Left renal cortex interstitium (tissue), 4 donors: ENCODE measurements at places on chromosomes 7 and 10.

DNA sequence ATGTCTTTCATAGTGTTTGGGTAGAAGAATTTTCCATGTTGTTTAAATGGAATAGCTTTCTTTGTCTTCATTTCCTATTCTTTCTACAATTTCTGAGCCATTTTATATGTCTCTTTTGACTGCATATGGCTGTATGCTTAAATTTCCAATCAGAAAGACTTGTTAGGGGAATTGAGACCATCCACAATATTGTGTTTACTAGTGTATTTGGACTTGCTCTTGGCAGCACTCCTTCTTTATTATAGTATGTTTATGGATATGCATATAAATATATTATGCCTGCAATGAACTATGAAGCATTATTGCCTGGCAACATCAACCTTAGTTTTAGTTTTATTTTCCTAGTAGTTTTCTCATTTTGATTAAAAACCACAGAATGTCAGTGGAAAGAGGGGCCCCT is 92.7 kb downstream of the NRG3 start:
- DNase-seq, result no peak

DNA sequence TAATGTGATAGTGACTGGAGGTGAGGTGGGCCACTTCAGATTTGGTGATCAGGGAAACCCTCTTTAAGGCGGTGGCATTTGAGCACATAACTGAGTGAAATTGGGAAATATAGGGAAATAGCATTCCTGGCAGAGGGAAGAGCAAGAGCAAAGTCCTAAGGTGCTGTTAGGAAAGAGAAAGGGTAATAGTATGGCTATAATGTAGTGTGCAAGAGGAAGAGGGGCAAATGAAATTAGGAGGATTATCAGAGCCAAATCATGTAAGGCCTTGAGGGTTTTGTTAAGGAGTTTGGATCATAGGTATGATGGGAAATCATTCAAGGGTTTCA is 27.8 kb upstream of the CYP26C1 start:
- no peak for DNase-seq

DNA sequence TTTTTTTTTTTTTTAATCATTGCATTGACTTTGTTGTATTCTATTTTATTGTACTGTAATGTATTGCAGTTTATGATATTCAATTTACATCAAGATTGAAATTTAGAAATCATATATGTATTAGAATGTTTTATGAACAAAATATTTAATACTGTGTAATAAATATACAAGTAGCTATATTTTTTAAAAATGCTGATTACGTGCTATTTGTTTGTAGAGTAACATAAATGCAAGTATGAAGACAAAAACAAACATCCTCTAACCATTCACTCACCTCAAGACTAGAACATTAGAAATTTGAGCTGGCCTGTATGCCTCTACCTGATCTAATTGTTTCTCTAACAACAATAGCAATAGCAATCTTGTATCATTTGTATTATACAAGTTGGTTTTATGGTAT is 290.3 kb downstream of the GATA3 start:
- no peak for DNase-seq

DNA sequence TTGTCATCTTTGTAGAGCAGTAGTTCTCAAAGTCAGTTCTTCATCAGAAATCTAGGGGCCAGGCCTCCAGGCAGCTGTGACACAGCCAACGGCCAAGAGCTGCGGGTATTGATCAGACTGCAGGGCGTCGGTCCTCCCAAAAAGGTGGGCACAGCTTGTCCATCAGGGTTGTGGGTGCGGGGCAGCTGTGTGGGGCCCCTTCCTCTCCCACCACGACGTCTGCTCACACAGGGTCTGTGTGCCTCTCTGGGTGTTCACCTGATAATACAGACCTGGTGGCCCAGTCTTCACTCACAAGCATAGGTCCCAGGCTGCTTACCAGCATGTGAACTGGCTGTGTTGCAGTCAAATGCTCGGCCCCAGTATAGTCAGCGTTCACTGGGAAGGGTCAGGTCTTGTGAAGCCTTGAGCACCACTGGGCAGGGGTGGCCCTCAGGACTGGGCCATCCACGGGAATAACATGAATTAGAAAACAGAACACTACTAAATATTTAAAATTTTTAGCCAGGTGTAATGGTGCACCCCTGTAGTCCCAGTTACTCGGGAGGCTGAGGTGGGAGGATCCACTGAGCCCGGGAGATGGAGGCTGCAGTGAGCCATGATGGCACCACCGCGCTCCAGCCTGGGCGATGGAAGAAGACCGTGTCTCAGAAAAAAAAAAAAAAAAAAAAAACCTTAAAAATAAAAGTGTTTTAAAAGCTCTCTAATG is 102.8 kb upstream of the DIP2C start:
- no peak for DNase-seq

- DNase-seq, result no peak
Observed at GRCh38 chr7:24381894-24382505, 98.0 kb downstream of the NPY start.

GRCh38 chr7:21526448-21526847 is 16.4 kb upstream of the DNAH11 start:
- no peak for DNase-seq

- no peak for DNase-seq
Observed at GRCh38 chr7:128833148-128833945, 3.1 kb downstream of the FLNC start.

- DNase-seq, result no peak
Observed at GRCh38 chr7:139534966-139535651, 11.6 kb downstream of the CLEC2L start.

GRCh38 chr7:134459981-134460380 is 1.1 kb upstream of the AKR1B1 start:
- DNase-seq, result no peak

DNA sequence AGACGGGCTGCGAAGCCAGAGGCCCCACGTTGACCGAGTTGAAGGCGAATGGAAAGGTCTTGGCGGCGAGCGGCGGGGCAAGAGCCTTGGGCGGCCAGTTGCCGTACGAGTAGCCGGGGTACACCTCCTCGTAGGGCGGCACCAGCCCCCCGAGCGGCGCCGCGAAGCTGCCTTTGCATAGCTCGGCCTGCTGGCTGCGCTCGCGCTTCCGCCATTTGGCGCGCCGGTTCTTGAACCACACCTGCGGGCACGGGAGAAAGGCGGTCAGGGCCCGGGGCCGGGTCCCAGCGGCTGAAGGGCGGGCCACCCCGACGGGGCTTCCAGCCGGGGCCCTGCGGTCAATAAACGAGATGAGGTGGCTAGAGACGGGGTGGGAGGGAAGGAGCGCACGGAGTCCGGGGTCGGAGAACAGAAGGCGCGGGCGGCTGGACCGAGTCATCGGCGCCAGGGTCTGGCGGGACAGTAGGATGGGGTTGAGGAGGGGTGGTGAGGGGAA is 4.8 kb downstream of the ELOVL3 start:
- DNase-seq, result no peak

- no peak for DNase-seq
Observed at GRCh38 chr10:18359812-18360211, 219.6 kb downstream of the CACNB2 start.

GRCh38 chr10:92834986-92835385 is 13.3 kb upstream of the EXOC6 start:
- no peak for DNase-seq

DNA sequence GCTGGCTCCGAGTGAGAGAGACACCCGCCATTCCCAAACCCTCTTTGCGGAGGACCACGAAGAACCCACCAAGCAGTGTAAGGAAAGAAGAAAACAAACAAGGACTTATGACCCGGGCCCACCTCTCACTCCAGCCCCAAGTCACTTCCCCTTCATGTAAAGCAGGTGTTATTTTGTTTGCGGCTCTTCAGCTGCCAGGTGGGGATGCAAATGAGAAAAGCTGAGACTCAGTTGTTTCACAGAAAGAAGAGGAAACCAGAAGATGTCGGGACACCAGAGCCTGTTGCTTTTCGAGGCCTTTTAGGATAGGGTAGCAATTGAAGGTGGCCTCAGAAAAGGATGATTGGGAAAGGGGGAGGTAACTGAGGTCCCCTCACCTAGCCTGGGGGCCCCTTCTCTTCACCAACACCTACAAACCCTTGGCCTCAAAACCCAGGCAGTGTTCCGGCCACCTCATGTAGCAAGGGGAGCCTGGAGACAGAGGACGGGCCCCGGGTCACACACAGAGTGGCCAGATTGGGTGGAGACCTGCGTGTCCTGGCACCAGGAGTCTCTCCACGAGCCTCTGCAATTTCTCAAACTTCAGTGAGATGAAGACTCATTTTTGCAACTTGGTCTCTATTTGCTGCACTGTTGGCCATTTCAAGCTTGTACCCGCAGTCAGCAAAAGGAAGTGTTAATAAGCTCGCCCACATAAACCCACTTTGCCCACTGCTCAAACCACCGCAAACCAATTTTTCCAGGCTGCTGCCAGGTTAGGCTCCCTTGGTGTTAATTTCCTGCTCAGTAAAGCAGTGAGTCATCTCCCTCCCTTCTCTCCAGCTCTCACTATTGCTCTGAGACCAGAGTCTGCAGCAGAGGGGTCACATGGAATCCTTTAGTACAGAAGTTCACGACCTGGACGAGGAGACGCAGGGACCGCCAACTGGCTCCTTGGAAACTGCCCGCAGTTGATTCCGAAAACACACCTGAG is 45.5 kb downstream of the AOC1 start:
- no peak for DNase-seq

- DNase-seq, result no peak
Observed at GRCh38 chr7:117448655-117449054, 21.4 kb upstream of the ASZ1 start.

DNA sequence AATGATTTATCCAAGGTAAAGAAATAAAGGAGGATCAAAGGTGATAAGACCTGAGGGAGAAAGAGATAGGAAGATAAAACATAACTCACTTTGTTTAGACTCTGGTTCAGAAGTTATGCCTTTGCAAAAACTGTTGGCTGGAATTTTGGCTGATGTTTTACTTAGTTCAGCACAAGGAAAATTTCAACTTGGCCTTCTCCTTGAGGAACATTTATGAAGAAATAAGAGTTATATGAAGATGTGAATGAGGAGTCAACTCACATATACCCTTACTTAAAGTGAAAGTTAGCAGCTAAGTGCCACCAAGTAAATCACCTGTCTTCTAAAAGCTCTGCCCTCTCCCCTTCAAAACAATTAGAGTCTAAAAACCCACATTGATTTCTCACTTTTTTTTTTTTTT is 39.7 kb upstream of the COL1A2 start:
- DNase-seq, result no peak

- DNase-seq, result no peak
Observed at GRCh38 chr7:17131983-17132655, 166.3 kb upstream of the AHR start.

- no peak for DNase-seq
Observed at GRCh38 chr7:7249814-7250213, 67.5 kb downstream of the C1GALT1 start.

- DNase-seq, result no peak
Observed at GRCh38 chr10:129029851-129030602, 437.0 kb upstream of the MGMT start.

DNA sequence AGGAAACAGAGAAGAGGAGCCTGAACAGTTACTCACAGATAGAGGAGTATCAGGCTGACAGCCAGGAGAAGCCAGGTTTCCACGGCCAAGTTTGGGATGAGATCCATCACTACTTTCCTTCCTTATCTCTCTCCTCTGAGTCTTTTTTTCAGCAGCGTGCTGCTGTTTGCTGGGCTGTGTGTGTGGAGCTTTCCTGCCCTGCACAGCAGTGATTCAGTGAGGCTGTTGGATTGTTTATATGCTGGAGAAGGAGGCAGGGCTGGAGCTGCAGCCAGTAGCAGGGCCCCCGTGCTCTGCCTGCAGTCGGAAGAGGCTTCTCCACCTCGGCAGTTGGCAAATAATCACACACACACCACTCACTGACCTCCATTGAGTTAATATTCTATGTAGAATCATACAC is at the start of gene CYP3A7:
CYP3A7 (minus strand) TSS at position 210 of the 400 bp plus-strand sequence; CDS start at position 107, 103 bp downstream.
- DNase-seq, result no peak

GRCh38 chr10:93206652-93207051 is 133.0 kb downstream of the CYP26A1 start:
- no peak for DNase-seq

- no peak for DNase-seq
Observed at GRCh38 chr10:91312382-91312733, 91.9 kb downstream of the PCGF5 start.

DNA sequence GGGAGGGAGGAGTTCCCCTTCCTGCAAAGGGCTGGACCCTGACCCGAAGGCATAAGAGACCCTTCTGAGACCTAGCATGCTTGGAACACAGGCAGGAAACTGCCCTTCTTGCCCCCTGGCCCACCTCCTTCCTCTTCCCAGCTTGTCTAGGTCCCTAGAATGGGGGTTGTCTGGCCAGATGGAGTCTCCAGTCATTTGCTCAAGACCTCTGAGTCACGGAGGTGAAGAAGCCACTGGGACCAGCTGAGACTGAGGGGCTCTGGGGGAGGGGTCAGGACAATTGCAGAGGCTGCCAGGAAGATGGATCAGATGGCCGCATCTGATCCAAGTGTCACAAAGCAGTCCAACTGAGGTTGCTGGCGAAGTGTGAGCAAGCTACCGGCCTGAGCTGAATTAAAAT is 46.2 kb downstream of the COL13A1 start:
- DNase-seq, result no peak

GRCh38 chr10:105702211-105702610 is 1061.1 kb downstream of the SORCS3 start:
- no peak for DNase-seq

DNA sequence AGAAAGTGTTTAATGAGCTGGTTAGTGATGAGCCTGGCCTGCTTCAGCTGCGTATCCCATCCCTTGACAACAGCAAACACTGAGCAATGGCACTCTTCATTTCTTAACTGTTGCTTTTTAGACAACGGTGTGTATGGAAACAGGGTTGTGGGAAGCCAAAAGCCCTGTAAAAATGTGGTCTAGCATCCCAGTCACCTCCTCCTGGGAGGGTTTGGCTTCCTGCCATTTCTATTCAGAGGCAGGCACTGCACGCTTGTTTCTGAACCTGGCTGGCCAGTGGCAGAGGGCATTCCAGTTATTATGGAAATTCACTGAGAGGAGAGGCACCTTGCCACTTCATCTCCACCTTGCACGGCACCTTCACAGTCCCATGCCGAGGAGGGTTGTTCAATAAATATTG is 123.0 kb upstream of the ADARB2 start:
- DNase-seq, result no peak

DNA sequence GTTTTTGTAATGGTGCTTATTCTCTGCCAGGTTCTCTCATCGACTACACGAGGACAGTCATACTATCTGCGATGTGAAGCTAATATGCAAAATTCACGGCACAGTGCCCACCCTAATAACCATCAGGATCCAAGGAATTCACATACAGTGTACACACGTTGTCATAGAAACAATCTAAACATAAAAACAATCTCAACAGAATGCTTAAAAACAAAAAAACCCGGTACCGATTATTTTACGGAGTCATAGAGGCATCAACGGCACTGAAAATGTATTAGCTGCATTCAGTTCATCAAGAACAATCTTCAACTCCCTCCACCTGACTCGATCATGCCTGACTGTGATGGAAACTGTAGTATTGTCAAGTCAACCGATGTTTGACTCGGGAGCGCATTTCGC is 628 bp downstream of the MRPS33 start:
- DNase-seq, result no peak

- DNase-seq, result no peak
Observed at GRCh38 chr10:16890691-16891090, 73.5 kb upstream of the RSU1 start.
